HAP-1 (cell line): ENCODE measurements at places on chromosomes 7 and 10.

DNA sequence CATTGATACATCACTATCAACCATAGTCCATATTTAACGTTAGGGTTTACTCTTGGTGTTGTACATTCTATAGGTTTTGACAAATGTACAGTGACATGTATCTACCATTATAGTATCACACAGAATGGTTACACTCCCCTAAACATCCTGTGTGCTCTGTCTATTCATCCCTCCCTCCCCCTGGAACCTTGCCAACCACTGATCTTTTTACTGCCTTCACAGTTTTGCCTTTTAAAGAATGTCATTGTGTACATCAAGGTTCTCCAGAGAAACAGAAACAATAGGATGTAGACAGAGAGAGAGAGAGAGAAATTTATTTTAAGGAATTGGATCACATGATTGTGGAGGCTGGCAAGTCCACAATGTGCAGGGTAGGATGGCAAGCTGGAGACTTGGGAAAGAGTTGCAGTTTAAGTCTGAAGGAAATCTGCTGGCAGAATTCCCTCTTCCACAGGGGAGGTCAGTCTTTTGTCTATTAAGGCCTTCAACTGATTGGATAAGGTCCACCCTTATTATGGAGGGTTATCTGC, 45.1 kb upstream of the CCNJ start:
- DNase-seq = peak; percentile 47

DNA sequence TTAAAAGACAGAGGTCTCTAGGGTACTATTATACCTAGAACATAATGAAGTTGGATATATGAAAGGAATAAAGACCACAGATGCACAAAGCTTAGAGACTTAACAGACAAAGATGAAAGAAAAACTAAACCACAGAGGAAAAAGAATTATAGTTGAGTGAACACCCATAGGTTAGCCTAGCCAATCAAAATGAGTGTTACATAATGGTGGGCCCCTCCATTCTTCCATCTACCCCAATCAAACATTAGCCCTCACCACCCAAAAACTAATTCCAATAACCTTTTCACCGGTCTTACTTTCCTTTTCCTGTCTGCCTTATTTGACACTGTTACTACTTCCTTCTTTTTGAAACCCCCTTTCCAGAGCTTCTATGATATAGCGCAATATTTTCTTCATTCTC, 130.1 kb downstream of the ELMO1 start:
- no peak for DNase-seq

DNA sequence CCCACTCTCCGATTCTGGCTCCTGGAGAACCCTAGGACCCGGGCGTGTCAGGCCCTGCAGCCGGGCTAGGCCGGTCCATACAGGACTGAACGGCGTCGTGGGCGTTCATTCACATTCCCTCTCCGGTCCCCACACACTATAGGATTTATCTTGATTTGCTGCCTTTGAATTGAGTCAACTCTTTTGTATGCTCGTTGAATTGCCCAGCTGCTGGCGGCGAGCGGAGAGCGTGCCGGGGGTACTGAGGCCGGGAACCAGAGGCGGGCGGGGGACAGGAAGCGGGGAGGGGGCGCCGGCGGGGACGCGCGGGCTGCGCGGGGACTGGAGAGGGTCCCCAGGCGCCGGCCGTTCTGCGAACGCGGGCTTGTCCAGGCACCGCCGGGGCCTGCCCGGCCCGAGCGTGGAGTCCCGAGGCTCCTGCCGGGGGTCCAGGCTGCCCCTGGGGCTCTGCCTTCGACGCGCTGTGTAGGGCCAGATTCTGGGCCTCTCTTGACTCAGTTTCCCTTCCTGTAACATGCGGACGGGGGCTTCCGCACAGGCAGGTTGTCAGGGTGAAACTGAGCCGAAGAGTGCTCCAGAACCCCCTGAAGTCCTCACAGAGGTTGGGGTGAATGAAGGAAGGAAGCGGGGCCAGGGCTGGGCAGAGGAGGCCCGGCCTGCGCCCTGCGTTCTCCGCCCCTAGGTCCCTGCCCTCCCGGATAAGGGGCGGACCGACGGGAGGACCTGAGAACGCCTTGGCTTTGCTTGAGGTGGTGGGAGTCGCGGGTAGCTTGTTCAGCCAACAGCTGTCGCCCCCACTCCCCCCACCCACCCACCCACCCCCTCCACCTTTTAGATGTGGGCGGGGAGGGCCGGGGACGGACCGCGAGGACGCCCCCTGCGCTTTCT, 769 bp upstream of the ELFN1 start:
- DNase-seq = no peak

DNA sequence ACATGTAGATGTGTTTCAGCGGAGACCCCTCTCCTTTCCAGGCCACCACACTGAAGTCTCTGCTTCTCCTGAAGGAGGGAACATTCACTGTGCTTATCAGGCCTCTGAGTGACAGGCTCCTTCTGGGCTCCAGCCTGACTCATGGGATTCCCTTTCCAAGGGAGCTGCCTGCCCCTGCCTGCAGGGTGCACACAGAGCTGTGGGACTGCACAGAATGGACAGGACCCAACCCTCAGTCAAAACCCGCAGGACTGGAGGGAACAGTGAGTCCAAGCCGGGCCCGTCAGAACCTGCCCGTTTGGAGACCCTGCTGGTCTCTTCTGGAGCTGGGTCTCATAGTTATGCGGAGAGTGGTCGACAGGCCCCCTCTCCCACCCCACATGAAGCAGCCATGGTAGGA, 32.6 kb downstream of the PLAC9 start:
- DNase-seq = no peak

DNA sequence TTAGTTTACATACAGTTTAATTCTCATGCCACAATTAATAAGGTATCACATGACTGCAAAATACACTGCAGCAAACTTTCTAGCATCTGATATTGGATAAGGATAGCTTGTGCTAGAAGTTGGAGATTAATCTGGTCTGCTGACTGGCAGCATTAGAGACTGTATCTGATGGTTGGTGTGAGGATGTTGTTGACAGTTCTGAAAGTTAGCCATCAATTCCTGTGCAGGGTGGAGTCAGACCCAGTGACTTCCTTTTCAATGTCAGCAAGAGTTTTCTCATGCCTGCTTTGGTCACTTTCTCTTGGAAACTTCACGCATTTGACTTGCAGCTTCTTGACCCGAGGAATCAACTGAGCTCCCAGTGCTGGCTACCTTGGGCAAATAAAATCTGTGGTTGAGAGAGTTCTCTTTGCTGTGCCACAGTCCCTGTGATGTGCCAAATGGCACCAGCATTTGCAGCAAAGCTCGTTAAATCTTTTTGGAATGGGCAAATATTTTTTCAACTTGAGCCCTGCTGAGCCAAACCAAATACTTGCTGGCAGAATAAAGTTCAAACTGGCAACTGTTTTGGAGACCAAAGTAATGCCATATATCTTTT, 233.0 kb downstream of the TRIL start:
- no peak for DNase-seq

DNA sequence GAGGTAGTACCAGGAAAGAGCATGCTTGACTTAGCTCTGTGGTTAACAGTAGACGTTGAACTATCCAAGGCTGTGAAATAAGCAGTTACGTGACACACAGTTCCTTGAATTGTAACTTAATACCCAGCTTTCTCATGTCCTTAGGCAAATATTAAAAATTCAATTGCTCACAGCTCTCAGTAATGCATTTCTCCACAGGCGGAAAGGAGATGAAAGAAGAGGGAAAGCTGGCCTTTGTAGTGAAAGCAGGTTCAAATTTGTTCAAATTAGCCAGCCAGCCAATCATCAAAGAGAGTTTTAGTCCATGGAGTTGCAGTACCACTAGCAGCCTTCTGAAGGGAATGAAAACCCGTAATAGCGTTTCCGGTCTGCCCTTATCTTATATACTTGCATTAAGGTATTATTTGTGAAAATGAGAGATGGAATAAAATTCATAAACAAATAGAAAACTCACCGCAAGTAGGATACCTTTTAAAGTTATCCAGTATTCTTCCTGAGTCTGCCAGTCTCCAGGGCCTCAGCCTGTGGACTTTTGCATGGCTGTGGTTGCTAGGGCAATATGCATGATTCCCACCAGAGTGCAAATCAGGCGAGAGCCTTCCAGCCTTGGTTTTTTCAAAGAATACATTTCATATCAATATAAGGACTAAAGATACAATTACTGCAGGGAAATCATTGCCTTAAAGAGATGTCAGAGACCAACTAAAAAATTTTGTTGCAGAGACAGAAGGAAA, 795.5 kb downstream of the TNS3 start:
- no peak for DNase-seq

GRCh38 chr7:20348125-20348807, 17.6 kb downstream of the ITGB8 start:
- DNase-seq = no peak

DNA sequence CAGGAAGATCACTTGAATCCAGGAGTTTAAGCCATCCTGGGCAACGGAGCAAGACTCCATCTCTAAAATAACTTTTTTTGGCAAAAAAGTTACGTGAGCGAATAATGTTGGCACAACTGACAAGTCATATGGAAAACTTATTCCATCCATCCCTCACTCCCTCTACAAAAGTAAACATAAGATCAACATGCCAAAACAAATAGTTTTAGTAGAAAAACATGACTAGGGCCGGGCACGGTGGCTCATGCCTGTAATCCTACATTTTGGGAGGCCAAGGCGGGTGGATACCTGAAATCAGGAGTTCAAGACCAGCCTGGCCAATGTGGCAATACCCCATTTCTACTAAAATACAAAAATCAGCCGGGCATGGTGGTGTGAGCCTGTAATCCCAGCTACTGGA, 25.6 kb downstream of the SLC25A16 start:
- DNase-seq = no peak

- DNase-seq = no peak
Observed at GRCh38 chr7:157807510-157807909, 470.7 kb downstream of the DNAJB6 start.

DNA sequence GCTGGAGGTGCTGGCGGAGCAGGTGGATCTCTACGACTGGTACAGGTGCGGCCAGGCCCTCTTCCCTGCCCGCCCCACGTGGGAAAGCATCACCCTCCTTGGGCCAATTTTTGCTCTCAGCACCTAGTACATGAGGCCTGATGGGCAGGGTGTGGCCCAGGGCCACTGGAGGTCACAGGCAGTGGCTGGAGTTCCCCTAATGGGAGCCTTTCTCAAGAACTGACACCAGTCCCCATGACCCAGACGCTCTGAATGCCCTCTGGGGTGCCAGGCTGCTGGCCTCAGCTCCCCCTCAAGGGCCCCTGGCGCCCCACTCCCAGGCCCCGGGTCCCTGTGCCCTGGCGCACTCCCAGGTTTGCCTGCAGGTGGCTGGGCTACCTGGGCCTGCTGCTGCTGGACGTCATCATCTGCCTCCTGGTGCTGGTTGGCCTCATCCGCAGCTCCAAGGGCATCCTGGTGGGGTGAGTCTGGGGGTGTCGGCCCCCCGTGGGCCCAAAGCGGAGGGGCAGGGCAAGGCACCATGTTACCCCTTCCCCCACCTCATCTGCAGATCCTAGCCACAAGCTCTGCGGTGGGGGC, 15.9 kb downstream of the TTYH3 start:
- no peak for DNase-seq

DNA sequence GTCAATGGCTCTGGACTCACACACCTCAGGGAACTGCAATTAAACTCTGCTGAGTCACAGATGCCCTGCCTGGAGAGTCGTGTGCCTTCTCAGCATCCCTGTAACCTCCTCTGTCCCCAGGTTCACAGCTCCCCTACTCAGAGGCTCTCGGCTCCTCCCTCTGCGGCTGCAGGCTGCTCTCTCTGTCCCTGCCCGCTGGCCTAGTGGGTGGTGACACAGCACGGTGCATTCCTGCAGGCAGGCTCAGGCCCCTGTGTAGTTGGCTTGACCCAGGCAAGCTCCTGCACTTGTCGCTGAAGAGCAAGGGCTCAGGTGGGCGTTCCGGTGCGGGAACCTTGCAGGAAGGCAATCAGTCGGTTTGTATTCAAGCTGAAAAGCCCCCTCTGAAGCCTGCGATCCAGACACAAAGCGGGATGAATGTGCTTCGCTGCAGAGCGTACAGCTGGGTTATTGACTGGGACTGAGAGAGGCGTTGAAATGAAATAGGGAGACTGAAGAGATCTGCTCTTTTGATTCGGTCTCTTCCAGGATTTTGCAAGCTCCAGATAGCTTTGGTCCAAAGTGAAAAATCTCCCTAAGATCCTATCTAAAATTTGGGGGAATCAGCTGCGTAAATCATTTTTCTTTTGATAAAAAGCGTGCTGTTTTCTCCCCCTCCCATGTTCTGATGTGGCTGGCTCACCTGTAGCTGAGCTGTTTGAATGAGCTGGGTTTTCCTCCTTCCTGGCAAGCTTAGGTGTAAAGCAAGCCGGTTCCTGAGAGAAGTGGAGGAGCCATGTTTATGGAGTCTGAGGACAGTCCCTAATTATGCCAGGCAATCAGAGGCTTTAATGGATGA, 208.7 kb upstream of the PHYHIPL start:
- DNase-seq = peak; percentile 68

DNA sequence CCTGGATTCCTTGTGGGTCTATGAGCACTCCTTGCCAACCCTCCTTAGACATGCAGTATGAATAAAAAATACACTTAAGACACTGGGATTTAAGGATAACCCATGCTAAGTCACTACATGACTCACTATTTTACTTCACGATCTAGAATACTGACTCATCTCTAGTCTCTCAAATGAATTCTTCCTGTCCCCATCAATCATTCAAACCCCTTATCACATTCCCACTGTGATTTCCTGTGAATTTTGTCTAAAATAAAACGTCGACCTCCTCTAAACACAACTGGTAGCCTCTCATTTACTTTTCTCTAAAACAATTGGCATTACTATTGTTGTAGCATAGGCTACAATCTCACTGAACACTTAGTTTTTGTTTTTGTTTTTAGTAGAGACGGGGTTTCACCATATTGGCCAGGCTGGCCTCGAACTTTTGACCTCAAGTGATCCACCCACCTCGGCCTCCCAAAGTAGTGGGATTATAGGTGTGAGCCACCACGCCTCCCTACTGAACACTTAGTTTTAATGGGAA, 3.9 kb upstream of the IQUB start:
- no peak for DNase-seq

- no peak for DNase-seq
Observed at GRCh38 chr7:6443372-6443941, 4.3 kb downstream of the DAGLB start.

GRCh38 chr10:69332278-69333010, 54.1 kb downstream of the HK1 start:
- no peak for DNase-seq

GRCh38 chr7:36283181-36283580, 106.5 kb upstream of the ANLN start:
- no peak for DNase-seq

GRCh38 chr10:88525371-88526069, 57.6 kb downstream of the RNLS start:
- no peak for DNase-seq

DNA sequence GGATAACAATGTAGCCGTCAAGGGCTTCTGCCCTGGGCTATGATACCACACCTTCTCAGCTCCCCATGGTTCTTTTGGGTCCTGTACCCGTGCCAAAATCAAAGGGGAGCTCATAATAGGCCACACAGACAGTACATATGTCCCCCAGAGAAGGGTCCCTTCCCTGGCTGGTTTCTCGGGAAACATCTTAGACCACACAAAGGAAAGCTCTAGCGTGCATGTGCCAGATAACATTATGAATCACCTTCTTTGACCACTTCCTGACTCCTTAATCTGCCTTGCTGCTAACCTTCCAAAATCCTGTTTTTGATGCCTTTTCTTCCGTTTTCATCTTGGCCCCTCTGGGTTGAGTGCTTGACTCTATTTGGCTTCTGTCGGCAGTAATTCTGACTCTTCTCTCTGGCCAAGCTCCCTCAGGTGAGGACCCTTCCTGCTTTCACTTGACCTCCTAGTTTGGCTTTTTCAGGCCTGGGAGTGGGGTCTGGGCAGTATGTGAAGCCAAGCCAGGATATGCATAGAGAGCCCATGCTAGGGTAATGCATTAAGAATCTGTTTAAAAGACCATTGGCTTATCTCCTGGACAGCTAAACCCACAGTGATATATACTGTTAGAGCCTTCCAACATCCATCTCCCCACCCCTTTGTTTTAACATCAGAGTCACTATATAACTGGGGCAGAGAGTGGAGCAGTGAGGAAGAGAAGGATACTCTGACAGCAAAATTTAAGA, 84.8 kb downstream of the ANLN start:
- no peak for DNase-seq
